Non-pigmented ciliary epithelial cell (primary cell): ENCODE measurements at places on chromosomes 3 and 15.

GRCh38 chr3:152618529-152618928 is 216.4 kb upstream of the P2RY1 start:
- no peak for DNase-seq

DNA sequence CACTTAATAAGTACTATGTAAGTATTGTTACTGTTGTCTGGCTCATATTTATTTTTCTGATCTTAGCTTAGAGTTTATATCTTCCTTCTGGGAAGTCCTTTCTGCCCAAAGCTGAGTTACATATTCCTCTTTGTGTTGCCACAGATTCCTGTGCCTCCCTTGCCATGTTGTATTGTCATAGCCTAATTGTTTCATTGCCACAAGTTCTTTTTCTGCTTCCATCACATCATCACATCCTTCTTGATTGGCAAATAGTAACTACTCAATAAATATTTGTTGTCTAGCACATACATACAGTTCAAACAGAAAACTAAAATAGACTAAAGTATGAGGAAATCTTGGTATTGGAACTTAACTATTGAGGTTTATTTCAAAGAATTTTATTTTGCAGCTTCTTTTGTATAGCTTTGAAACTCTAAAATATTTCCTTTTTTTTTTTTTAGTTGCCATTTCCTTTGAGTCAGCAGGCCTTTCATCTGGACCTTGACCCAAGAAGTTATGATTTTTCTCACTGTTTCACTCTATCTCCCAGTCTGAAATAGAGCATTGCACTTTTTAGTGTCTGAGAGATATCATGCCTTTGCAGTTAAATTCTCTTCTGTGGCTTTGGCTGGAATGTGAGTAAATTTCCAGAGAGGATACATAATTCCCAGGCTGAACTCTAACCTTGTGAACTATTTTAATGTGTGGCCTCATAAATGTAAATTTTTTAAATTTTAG is 98.2 kb downstream of the ZNF609 start:
- DNase-seq: no peak

GRCh38 chr3:43012174-43012573 is 33.1 kb downstream of the GASK1A start:
- DNase-seq: no peak

DNA sequence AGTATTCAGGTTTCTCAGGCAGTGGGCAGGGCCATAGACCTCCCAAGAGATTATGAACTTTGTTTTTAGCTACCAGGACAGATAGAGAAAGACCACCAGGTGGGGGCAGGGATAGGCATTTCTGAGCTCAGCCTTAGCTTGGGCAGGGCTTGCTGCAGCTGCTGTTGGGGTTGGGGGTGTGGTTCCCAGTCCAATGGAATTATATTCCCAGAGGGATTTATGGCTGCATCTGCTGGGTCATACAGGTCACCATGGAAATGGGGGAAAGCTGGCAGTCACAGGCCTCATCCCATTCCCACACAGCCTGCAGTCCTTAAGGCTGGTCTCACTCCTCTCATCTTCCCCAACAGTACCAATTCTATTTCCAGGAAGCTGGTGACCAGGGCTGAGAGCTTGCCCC is 144.6 kb upstream of the ZPLD1 start:
- no peak for DNase-seq

DNA sequence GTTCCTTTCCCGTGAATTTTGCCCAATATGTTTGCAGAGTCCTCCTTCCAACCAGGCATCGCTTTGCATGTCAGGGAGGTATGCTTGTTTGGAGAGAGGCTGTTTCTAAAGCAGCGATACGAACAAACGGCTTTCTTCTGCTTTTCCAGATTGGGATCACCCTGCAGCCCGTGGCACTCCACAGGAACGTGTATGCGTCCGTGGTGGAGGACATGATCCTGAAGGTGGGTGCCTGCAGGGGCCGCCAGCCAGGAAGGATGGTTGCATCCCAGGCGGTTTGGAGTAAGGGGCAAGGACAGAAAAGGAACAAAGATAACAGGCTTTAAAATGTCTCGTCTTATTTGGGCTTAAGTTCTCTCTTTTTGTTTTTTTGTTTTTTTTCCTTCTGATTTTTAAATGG is 17.5 kb downstream of the MAP6D1 start:
- no peak for DNase-seq

DNA sequence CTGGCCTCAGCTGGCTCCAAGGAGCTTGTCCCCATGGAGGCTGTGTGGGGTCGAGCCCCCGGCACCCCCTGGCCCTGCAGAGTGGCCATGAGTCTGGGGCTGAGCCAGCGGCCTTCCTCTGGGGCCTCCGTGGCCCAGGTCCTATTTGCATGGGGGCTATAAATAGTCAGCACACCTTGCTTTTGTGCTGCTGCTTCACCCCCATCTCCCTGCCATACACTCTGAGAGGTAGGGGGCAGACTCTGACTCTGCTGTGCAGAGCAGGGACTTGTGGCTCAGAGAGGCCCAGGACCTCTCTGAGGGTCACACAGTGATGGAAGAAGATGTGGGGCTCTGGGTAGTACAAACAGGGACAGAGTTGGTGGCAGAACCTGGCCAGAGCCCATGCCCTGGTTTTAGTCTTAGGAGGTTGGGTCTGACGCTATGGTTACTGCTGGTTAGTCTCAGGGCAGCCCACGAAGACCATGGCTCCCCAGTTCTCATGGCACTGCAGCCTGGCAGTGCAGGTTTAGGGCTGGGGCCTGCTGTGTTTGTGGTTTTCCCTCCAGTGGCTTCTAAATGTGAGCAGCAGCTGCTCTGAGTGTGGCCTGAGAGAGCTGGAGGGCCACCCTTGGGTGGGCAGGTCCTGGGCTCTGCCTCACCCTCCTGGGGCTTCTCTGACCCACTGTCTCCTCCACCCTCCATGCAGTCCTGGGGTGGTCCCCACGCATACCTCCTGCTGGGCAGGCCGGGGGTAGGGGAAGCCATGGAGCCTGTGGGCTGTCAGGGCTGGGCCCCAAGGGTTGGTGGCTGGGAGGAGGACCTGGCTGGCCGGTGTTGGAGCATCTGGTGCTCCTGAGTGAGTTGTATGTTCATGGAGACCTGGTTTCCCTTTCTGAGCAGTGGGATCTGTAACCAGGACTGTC is 13.6 kb downstream of the PRKCD start:
- no peak for DNase-seq

DNA sequence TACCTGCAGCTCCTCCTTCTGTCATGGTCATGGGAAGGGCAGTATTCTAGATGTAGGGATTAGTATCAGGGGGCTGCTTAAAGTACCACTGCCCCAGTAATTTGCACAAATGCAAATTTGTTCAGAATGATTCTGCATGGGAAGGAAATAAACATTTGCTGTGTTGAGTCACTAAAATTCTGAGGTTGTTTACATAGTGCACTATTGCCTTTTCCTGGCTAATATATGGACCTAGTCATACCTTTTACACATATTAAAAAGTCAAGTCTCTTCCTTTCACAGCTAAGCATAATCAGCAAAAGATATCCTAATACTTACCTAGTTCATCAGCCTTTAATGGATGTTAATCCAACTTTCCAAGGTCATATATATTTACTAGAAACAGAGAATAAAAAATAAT is 746.4 kb upstream of the NR2F2 start:
- DNase-seq: no peak

- no peak for DNase-seq
Observed at GRCh38 chr3:100113723-100114412, 433 bp downstream of the FILIP1L start.

- DNase-seq: no peak
Observed at GRCh38 chr15:51390966-51391422, 49.5 kb downstream of the GLDN start.

DNA sequence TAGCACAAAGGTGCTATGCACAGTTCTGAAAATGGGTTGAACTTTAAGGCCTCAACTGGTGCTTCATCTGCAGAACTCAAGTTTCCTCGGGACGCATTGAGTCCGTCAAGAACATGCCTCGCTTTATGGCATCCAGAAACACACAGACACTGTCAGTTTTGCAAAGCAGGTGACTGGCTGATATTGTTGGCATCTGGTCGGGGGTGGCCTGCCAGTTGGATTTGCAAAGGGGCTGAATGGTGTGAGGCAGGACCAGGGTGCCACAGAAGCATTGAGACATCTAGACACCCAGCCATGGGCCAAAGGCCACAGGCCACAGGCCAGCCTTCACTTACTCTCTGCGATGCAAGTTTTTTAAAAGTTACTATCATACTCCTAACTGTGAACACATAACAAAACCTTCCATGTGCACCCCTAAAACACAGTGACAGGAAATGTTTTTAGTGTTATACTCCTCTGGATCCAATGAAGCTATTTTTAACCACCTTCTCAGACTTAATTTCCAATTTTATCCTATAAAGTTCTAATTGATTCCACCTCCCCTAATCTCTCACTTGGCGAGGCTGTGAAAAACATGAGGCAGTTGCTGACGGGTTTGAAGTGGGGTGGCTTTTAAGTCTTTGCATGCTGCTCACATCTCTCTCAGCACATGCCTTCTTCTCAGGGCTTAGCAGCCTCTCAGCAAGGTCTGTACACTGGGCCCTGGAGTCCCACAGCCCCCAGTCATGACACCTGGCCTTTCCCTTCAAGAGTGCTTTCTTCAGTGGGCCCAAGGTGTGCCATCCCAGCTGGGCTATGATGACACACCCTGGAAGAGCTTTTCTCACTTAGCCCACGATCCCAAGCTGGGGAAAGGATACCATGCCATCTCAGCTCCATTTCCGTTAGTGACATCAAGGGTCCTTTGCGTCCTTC is 38.5 kb upstream of the DUSP7 start:
- no peak for DNase-seq

DNA sequence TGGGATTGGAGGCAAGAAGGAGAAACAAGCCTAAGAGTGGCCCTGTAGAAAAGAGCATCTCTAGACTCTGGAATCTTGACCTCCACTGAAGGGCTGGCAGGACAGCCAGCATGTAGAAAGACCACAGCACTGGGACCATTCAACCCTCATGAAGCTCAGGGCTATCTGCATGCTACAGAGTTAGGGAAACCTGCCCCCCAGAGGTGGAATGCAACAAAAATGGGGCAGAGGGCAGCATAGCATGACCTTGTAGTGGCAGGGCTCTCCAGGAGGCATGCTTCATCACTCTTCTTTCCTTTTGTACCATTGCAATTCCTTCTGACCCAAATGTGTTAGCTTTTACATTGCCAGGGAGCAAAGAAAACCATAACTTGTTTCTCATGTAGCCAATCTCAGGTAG is 445.4 kb downstream of the EPHB1 start:
- no peak for DNase-seq

GRCh38 chr3:168545591-168545990 is 449.9 kb upstream of the GOLIM4 start:
- DNase-seq: peak; percentile 9

- DNase-seq: no peak
Observed at GRCh38 chr3:139491966-139492365, 15.7 kb upstream of the RBP2 start.
